Parietal lobe (tissue), 2 donors: ENCODE measurements at places on chromosomes 2 and 18. TPM values are rescaled to one million over a fixed set of nuclear protein-coding genes. Genes with fewer than 3 reads are reported as not detected.

THSD7B gene
- total RNA-seq = 31.3 TPM

CCDC148 gene
- 15.7 TPM for total RNA-seq

REG1B gene
- not detected for total RNA-seq

WNT6 gene
- not detected for total RNA-seq

KLHL41 gene
- 2.8 TPM for total RNA-seq

FBXO15 gene
- total RNA-seq = 5.9 TPM

MPV17 gene
- 107 TPM for total RNA-seq

SDC1 gene
- total RNA-seq = 5.3 TPM

ATP6V1C2 gene
- 2.8 TPM for total RNA-seq

SIX3 gene
- total RNA-seq = 0.31 TPM

MARCHF4 gene
- total RNA-seq = 18.5 TPM

TDRD15 gene
- total RNA-seq = not detected

PLGLB2 gene
- 5.9 TPM for total RNA-seq

DNAJC5G gene
- total RNA-seq = not detected

GCG gene
- not detected for total RNA-seq

CFAP53 gene
- total RNA-seq = 1.6 TPM

ERBB4 gene
- 151 TPM for total RNA-seq

CFC1 gene
- not detected for total RNA-seq

KIF1A gene
- total RNA-seq = 300 TPM

RBM44 gene
- 4.1 TPM for total RNA-seq

NABP1 gene
- total RNA-seq = 7.2 TPM

UBE2E3 gene
- 193 TPM for total RNA-seq

TRIM43 gene
- not detected for total RNA-seq

LRATD1 gene
- 35.1 TPM for total RNA-seq

LRP1B gene
- 117 TPM for total RNA-seq

CPSF3 gene
- total RNA-seq = 41.6 TPM

PPP1R1C gene
- total RNA-seq = 0.94 TPM

DQX1 gene
- total RNA-seq = not detected

KCNIP3 gene
- total RNA-seq = 15.3 TPM
